ENCODE measurements at places on chromosomes 1 and 21.

DNA sequence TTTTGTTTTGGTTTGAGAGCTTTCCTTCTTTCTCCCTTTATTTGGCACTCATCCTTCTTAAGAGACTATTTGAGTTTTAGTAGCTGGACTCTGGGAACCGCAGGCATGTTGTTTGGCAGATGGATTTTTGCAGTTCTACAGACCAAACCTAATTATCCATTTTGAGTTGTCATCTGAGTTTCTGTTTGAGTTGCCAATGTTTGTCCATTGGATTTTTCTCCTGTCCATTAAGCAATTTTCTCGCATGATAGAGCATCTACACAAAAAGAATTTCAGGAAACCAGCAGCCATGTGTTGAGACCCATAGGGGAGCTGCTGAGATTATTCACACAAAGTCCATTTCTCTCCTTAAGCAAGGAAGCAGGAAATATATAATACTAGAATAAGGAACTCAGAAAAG, 17.2 kb upstream of the CXADR start:
- DNase-seq, result no peak

DNA sequence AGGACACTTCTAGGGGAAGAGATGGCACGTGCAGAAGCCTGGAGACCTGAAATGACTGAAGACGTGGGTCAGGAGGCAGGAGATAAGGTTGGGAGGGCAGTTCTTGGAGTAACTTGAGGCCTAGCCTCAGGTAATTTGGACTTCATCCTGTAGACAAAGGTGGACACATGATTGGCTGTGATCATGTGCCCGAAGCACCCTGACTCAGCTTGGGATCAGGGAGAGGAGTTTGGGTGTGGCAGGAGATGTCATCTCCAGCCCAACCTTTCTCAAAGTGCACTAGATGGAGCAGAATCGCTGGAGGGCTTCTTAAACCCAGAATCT, 1.5 kb downstream of the SLC66A1 start:
- no peak for DNase-seq

- no peak for DNase-seq
Observed at GRCh38 chr1:224519874-224520273, 85.3 kb upstream of the WDR26 start.

GRCh38 chr1:184480736-184481135, 93.9 kb downstream of the C1orf21 start:
- DNase-seq, result no peak

- no peak for DNase-seq
Observed at GRCh38 chr1:224383218-224383617, 26.5 kb downstream of the CNIH4 start.

DNA sequence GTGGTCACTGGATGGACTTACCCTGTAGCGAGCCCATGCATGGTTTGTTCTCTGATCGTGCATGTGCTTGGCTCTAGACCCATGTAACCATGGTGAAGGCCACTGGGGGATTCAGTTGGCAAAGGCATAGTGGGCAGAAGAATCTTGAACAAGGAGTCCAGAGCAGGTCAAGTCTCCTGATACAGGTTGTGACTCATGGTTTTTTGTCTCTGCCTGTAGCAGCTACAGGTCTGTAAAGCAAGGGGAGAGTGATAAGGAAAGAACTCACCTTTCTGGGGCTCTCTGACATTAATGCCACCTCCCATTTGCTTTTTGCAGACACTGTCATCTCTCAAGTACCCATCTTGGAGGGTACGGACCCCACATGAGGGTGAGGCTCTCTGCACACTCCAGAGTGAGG, 153.4 kb upstream of the CAMK1G start:
- DNase-seq, result no peak

GRCh38 chr1:9311029-9311428, 18.3 kb downstream of the SPSB1 start:
- no peak for DNase-seq

DNA sequence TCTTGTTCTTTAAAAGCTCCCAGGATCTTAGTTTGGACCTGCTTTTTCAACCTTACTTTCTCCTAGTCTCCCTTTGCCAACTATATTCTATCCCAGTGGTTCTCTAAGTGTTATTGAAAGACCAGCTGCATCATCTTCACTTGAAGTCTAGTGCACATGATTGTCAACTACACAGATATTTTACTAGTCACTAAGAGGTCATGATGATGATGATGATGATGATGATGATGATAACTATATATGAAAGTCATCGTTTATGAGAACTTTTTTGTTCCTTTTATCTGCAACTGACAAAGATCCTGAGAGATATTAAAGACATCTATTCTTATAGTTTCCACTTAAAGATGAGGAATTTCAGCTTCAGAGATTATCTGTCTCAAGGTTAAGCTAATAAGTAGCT, 479.0 kb upstream of the ZRANB2 start:
- DNase-seq, result no peak

GRCh38 chr1:94324178-94324544, 86.8 kb upstream of the ARHGAP29 start:
- DNase-seq, result no peak

- DNase-seq, result peak; percentile 65
Observed at GRCh38 chr1:84753516-84754385, 63.5 kb upstream of the SSX2IP start.

Data from T47D (cell line).